KG1 (cell line): ENCODE measurements at places on chromosomes 11 and 22.
A peak's percentile ranks its signal among the peaks of the same experiment; 100 is the strongest.

- no peak for DNase-seq
These were observed 148.5 kb upstream of the HSD17B12 start for GRCh38 chr11:43532041-43532440.

GRCh38 chr11:35398881-35399280 lies 20.5 kb downstream of the SLC1A2 start:
- DNase-seq: no peak

GRCh38 chr11:96390488-96390792 lies 627 bp downstream of the JRKL start:
- no peak for DNase-seq

GRCh38 chr11:95364324-95365295 lies 133.6 kb upstream of the SESN3 start:
- DNase-seq: no peak

GRCh38 chr11:27111896-27112295 lies 71.3 kb downstream of the BBOX1 start:
- no peak for DNase-seq

DNA sequence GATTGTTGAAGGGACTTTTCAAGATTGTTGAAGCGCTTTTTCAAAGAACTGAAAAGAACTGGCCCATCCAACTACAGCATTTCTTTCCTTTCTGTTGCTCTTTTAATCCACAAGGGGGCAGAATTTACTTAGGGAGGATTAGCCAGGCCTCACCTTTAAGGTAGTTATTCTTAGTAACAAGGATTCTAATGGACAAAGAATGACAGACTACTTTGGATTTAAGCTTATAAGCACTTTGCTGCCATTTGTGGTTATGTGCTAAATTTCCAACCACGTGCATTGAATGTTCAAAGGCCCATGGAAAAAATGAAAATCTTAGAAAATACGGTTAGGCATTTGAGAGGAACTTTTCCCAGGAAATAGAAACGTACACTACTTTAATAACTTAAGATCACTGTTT lies 49.5 kb upstream of the HSPA8 start:
- peak; percentile 20 for DNase-seq

- DNase-seq: no peak
These were observed 24.8 kb downstream of the CNTF start for GRCh38 chr11:58647141-58647699.

DNA sequence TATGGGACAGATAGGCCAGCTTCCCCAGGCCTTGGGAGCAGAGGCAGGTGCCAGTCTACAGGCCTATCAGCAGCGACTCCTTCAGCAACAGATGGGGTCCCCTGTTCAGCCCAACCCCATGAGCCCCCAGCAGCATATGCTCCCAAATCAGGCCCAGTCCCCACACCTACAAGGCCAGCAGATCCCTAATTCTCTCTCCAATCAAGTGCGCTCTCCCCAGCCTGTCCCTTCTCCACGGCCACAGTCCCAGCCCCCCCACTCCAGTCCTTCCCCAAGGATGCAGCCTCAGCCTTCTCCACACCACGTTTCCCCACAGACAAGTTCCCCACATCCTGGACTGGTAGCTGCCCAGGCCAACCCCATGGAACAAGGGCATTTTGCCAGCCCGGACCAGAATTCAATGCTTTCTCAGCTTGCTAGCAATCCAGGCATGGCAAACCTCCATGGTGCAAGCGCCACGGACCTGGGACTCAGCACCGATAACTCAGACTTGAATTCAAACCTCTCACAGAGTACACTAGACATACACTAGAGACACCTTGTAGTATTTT lies 26.6 kb upstream of the L3MBTL2 start:
- DNase-seq: no peak

DNA sequence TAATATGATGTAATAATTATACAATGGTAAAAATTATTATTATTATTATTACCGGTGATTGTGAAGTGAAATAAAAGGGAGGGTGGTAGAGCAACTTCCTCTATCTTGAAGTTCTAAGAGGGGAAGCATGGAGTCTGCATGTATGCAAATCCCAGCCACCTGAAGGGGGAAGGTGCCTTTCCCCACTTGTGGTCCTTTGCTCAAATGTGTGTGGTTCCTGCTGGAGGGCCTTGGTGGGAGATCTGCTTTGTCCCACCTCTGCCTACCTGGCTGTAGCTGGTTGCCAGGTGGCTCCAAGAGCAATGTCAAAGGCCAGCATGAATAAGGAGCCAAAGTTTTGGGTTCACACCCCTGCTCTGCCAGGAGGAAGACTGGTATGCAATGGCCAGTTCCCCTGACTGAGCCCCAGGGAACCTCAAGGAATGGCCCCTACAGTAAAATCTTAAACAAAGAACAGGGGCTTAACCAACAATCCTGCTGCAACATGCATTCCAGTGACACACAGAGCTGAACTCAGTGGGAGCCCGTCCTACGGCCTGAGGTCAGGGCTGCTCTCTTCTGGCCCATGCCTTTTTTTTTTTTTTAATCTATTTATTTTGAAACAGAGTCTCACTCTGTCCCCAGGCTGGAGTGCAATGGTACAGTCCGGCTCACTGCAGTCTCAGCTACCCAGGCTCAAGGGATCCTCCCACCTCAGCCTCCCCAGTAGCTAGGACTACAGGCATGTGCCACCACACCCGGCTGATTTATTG lies 8.5 kb downstream of the TMEM132A start:
- no peak for DNase-seq

GRCh38 chr11:94809251-94809650 lies 41.1 kb downstream of the AMOTL1 start:
- DNase-seq: no peak

DNA sequence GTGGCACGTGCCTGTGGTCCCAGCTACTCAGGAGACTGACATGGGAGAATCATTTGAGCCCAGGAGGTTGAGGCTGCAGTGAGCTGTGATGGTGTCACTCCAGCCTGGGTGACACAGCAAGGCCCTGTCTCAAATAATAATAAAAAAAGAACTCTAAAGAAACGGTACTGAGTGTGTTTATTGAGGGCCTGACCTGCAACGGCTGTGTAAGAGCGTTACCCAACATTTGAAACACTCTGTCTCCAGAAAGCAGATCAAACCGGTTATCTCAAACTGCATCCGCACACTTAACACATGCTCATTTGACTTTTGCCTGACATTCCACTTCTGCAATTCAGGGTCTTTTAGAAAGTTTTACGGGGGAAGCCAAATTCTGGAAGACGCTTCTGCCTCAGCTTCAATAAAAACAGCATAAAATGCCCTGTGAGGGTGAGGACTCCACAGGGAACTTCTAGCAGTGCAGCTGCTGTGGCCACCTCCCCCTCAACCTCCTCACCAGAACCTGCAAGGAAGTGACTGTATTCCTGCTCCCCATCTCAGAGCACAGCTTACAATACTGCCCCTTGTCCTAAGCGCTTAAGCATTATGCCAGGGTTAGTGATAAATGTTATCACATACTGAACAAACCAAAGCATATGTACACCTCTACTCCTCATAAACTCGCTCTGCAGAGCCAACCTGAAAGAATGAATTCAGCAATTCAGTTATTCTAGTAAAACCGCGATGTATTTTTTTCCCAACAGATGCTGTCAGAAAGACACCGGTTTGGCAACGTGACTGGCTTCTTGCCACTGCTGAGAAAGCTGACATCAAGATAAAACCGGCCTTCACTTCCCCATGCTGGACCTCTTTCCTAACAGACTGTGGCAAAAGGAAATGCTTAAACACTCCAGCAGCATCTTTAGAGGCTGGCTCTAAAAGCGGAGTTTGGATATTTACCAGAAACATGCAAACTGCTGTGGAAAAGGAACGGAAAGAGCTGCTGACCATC lies 52.2 kb downstream of the PRDM10 start:
- DNase-seq: peak; percentile 93

- DNase-seq: no peak
These were observed 5.5 kb upstream of the SHISA8 start for GRCh38 chr22:41920271-41920976.

DNA sequence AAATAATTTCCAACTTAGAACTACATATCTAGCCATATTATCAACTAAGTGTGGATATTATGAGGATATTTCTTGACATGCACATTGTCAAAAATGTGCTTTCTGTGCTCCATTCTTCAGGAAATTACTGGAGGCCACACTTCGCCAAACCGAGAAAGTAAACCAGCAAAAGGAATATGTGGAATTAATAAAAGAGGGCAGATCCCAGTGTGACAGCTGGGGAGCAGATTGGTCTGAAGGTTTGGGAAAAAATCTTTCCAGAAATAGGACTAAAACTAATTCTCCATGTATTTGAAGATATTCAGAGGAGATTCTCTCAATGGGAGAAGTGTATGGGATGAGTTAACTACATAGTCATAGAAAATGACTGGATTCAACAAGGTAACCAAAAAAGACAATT lies 546.9 kb upstream of the API5 start:
- DNase-seq: no peak

GRCh38 chr11:76903325-76903724 lies 42.6 kb downstream of the ACER3 start:
- no peak for DNase-seq

- DNase-seq: no peak
These were observed 20.6 kb downstream of the CLMP start for GRCh38 chr11:123174196-123175183.

GRCh38 chr11:69510471-69511357 lies 29.3 kb downstream of the LINC01488 start:
- DNase-seq: no peak

DNA sequence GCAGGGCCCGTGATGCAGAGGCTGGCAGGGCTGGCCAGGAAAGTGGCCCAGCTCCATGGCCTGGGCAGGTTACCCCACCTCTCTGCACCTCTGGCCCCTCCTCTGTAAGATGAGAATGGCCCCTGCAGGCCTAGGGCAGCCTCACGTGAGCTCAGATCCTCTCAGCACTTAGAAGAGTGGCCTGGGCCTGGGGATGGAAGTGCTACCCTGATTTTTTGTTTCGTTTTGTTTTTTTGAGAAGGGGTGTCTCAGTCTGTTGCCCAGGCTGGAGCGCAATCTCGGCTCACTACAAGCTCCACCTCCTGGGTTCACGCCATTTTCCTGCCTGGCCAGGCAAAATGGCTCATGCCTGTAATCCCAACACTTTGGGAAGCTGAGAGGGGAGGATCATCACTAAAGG lies 982 bp downstream of the APOBEC3H start:
- DNase-seq: no peak

DNA sequence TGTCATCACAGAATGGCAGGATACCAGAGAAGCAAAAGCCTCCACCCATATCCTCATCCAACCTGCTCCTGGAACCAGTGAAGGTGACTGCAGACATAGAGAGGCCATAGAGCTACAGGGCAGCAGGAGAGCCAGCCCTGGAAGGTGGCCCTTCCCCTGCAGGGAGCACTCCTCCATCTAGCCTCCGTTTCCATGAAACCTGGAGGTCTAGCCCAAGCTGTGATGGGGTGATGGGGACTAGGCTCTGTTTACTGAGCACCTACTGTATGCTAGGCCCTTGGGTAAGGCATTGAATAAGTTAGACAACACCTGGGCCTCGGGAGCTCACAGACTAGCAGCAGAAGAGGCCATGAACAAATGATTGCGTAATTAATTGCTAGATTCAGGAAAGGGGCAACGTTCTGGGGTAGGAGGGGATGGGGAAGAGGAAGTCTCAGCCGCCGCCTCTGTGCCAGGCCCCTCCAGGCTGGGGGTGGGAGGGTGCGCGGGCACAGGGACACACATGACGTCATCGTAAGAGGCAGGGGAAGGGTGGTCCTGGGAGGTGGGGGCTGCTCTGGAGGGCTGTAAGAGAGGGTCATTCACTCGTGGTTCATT lies 784 bp upstream of the SYNGR1 start:
- DNase-seq: no peak

DNA sequence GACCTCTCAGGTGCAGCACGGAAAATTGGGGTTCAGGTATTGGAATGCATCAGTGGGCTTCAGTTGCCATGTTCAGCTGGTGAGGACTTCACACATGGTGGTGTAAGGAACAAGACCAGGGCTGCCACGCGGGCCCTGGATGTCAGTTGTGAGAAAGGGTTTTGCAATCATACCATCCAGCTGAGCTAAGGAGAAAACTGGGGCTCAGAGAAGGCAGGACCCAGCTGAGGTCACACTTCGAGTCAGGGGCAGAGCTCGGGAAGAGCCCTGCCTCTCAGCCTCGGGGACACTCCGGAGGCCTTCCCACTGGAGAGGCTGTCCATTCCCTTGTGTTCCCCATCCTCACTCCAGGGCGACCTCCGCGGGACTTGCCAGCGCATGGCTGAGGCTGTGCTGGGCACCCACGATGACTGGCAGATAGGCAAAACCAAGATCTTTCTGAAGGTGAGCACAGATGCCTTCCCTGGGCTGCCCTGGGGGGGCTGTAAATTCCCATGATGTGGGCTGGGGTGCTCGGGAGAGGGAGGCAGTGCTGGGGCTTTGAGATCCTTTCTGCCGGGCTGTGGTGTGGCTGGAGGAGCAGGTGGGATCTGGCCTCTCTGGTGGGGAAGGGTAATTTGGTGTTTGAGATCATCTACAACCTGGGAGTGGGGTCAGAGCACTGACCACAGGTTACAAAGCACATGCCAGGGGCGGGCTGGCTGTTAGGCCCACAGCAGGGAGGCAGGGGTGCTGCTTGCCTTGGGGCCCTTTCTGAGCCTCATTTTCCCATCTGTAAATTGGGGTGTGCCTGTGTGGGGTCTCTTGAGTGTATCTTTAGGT lies 47.2 kb downstream of the MYO7A start:
- DNase-seq: no peak

DNA sequence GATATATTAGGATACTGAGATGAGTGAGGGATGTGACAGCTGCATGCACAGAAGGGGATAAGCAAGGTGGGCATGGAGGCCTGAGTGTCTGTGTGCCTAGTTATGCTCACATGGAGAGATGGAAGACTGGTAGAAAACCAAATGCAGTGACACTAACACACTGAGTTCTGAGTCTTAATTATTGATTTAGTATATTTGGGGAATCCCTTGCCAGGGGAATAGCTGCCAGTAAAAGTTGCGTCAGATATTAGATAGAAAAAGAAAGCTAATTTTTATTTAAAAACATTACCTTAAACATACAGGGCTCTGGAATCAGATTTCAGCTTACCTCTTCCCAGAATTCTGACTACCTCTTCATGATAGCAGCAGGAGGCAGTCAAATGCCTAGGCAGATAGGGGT lies 620.5 kb downstream of the METTL15 start:
- no peak for DNase-seq

DNA sequence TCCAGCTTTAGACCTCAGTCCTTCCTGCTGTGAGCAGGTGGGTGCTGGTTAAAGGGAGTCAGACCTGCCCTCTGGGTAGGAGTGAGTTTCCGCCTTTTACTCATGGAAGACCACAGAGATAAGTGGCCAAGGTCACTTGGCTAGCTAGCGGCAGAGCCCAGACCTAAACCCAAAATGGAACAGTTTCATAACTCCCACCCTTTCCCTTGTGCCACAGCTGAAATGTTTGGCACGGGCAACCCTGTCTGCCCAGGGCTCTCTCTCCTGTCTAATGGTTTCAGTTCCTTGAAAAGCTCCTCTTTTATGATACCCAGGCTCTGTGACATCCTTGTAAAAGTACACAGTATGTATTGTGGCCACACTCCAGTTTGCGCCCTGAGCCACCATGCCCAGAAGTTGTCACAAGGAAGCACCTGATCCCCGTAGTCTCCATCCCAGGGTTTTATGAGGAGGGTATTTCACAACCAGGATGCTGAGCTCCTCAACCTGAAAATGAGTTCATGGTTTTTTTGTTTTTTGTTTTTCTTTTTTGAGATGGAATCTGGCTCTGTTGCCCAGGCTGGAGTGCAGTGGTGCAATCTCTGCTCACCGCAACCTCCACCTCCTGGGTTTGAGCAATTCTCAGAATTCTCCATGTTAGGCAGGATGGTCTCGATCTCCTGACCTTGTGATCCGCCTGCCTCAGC lies 5.1 kb downstream of the MB start:
- peak; percentile 23 for DNase-seq
